ENCODE measurements at places on chromosomes 11 and 22. TPM values are rescaled to one million over a fixed set of nuclear protein-coding genes. Genes with fewer than 3 reads are reported as not detected.

- no peak for DNase-seq
These were observed 56.6 kb upstream of the PRDM11 start for GRCh38 chr11:45089676-45090499.

GRCh38 chr11:32779136-32779535, 15.3 kb downstream of the CCDC73 start:
- no peak for DNase-seq

MAJIN gene
- polyA plus RNA-seq = not detected

PRG3 gene
- not detected for polyA plus RNA-seq

- DNase-seq = no peak
These were observed 592.9 kb downstream of the TBC1D22A start for GRCh38 chr22:47355388-47355725.

DNA sequence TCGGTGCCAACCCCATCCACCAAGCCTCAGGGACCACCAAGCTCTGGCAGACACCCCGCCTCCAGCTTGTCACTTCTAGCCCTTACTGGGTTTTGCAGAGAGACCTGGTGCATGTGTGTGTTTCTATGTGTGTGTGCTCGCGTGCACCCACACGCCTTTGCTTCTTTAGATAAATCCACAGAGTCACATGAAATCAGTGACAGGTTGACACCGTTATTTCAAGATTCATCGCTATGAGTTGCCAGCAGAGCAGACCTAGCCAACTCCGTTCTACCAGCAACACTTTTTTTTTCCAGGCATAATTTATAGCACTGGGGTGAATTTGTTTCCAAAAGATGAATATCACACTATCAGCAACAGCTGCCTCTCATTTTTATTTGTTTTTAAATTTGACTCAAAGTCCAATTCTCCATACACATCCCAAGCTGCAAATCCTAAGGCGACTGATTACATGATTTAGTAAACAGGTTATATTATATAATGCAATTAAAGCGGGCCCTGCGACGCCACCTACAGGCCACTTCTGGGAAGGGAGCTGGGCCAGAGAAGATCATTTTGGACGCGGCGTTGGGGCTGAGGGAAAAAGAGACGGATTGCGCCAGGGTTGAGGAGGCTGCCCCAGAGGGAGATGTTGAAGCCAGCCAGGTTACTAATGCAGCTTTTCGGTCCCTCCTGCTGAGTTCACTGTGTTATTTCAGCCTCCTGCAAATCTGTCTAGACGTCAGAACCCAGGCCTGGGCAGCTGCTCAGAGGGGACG, 150.5 kb downstream of the FEZ1 start:
- no peak for DNase-seq

MYOD1 gene
- polyA plus RNA-seq = not detected

DNA sequence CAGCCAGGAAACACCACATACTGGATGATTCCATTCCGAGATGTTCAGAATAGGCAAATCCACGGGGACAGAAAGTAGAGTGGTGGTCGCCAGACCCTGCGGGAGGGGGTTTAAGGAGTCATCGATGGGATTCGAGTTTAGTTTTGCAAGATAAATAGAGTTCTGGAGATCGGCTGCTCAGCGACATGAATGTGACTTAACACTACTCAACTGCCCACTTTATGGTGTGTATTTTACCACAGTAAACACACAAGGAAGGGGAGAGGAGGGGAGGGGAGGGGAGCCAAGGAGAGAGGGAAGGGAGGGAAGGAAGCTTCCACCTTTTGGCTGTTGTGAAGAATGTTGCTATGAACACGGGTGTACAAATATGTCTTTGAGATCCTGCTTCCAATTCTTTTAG, 10.4 kb upstream of the ARHGAP8 start:
- no peak for DNase-seq

VSTM5 gene
- not detected for polyA plus RNA-seq

DNA sequence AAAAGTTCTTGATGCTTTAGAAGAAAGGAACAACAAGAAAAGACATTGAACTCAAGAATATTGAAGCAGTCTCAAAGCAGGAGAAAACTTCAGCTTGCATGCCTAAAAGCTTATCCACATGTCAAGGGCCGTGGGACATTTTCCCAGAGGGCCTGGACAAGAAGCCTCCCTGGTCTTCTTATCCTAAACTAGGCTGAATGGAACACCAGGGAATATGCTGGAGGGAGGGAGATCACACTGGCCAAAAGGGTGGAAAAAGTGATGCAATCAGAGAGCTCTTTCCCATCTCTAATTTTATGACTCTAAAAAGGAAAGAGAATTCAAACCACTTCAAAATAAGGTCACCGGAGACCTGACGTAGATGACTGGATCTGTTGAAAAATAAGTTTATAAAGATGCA, 107.2 kb downstream of the MPPED2 start:
- DNase-seq = no peak

DNA sequence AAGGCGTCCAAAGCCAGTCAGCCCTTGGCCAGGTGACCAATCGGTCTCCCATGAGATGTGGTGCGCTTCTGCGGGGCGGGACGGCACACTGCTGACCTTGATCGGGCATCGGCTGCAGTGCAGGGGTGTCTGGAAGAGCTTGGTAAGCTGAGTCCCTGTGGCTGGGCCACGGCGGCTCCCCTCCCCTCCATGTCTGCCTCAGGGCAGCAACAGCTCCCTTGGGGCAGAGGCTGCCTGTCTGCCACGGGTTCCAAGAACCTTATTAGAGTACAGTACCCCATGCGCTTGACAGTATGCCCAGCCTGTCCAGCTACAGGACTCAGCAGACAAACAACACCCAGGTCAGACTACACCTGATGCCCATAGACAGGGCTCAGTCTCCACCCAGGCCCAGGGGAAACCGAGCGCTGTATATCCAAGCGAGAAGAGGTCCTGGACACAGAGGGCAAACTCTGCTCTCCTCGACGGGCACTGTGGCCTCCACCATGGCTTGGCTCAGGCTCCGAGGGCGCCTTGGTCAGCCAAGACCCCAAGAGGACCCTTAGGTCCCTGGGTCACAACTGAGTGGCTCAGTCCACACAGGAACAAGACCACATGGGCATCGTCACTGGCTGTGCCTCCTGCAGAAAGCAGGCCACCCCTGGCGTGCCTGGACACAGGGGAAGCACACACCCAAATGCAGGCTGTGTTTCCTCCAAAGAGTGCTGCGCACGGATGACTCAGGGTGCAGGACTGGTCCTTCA, 18.9 kb downstream of the TSPAN32 start:
- no peak for DNase-seq

BBOX1 gene
- not detected for polyA plus RNA-seq

TTC36 gene
- polyA plus RNA-seq = 0.78 TPM

DNA sequence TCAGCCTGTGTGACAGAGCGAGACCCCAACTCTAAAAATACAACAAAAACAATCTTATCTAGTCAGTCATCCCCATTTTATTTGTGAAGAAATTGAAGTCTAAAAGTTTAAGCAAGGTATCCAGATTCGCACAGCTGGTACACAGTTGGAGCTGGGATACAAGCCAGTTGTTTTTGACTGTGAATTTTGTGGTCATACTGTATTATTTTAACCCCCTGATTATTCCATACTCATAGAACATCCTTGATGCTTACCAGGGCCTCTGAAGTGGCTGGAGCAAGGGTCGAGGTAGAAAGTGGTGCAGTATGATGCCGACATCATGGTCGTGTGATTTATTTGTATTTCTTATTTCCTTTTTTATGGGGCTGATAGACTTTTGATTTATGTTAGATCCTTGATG, 50.0 kb downstream of the BID start:
- DNase-seq = no peak

- DNase-seq = no peak
These were observed 12.3 kb downstream of the MRE11 start for GRCh38 chr11:94481342-94481741.

- no peak for DNase-seq
These were observed 23.1 kb upstream of the MICAL2 start for GRCh38 chr11:12087075-12088004.

VPREB1 gene
- not detected for polyA plus RNA-seq

GRCh38 chr11:10351435-10351764, 46.5 kb downstream of the ADM start:
- no peak for DNase-seq

DNA sequence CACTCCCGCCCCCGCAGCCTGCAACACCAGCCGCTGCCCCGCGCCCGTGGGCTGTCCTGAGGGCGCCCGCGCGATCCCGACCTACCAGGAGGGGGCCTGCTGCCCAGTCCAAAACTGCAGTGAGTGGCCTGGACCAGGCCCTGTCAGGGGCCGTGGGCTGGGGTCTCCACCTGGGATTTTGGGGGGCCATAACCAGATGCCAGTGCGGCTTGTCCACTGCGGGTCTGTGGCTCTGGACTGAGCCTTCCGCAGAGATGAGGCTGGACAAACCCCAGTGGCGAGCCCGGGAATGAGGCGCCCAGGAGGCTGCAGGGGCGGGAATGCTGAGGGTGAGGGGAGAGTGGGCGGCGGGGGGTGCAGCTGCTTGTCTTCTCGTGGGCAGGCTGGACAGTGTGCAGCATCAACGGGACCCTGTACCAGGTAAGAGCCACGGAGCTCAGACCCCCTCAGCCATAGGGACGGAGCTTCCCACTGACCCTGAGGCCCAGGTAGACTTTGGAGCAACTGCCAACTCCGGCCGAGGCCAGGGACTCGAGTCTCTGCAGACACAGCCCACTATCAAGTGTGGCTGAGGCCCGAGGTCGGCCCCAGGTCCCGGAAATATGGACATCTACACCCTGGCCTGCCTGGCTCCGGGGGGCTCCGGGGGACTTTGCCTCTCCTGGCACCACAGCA, 24.8 kb upstream of the MUC5B start:
- no peak for DNase-seq

- DNase-seq = no peak
These were observed 50.9 kb downstream of the PARVB start for GRCh38 chr22:44075022-44075421.

Data from GM12878 (cell line).